Naive thymus-derived CD8-positive, alpha-beta T cell (primary cell): ENCODE measurements at places on chromosomes 2 and 18.

GRCh38 chr2:109513749-109514588, 99.8 kb downstream of the SEPTIN10 start:
- no peaks in the 10 kb centered on the region for H3K36me3 ChIP-seq
- no peak for DNase-seq
- H3K4me1 ChIP-seq: peaks cover 6% of the 10 kb centered on the region
- no peaks in the 10 kb centered on the region for H3K27me3 ChIP-seq
- H3K27ac ChIP-seq: no peak overlapping the region

DNA sequence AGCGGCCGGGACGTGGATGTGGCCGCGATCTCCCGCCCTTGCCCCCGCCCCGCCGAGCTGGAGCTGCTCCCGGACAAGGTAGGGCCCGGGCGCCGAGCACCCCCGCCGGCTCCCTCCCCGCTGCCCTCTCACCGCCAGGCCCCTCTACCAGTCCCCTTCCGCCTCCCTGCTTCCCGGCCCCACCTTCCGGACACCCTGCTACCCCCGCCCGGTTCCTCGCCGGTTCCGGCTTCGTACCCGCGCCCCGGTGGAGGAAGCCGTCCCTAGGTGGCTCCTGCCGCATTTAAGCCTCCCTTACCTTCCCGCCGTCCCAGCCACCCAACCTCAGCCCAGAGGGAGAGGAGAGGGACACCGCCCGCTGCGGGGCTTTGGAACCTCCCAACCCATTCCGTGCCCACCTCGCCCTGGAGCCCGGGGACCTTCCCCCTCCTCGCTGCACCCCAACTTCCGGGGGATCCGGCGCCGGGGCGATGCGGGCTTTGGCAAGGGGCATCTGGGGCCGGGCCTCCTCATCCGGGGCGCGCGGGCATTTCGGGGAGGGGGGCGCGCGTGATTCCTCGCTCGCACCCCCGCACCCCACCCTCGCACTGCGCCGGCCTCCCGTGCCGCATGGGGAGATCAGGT, 475 bp downstream of the B3GNT2 start:
- H3K4me3 ChIP-seq: peak overlapping the region; percentile 96
- H3K36me3 ChIP-seq: no peaks in the 10 kb centered on the region
- H3K4me1 ChIP-seq: peaks cover 32% of the 10 kb centered on the region
- peak overlapping the region; percentile 91 for H3K27ac ChIP-seq
- no peaks in the 10 kb centered on the region for H3K27me3 ChIP-seq

GRCh38 chr2:226902041-226902966, 66.5 kb downstream of the RHBDD1 start:
- H3K36me3 ChIP-seq: peaks cover 16% of the 10 kb centered on the region
- no peak overlapping the region for H3K4me3 ChIP-seq
- no peak overlapping the region for H3K27ac ChIP-seq
- no peaks in the 10 kb centered on the region for H3K27me3 ChIP-seq
- DNase-seq: no peak

DNA sequence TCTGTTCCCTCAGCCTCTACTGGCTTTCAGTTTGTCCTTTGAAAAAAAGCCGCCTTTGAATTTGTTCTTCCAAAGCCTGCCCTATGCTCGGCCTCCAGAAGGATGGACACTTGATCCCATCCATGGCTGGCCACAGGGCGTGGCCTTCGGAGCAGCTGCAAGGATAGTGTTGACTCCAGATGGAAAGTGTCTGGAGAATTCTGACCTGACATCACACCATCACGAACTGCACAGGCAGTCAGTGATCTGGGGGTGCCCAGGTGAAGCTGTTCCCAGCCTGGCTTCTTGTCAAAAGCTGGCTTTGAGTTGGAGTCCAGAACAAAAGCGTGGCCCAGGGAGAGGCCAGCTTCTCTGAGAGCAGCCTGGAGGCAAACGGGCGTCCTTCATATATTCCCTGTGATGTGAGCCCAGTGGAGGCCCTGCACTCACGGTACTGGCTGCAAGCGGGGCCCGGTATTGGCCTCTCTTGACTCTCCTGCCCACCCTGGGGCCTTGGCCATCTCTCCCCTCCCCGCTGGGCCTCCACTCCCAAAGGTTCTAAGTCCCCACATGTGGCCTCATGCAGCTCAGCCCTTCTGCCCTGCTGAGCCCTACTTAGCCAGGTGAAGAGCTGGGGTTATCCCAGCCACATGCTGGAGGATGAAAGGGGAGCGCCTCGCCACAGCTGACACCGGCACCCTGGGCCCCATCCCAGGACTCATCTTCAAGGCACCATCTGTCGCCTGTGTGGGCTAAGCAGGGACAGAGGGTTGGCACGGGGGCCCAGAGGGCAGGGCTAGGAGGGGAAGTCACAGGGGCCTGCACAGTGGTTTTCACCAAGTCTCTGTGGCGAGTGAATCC, 20.4 kb upstream of the ATOH8 start:
- H3K27me3 ChIP-seq: peaks cover 2% of the 10 kb centered on the region
- H3K36me3 ChIP-seq: no peaks in the 10 kb centered on the region
- H3K4me1 ChIP-seq: peaks cover 3% of the 10 kb centered on the region
- H3K4me3 ChIP-seq: no peak overlapping the region
- peak overlapping the region; percentile 56 for H3K27ac ChIP-seq
- DNase-seq: no peak

- no peaks in the 10 kb centered on the region for H3K27me3 ChIP-seq
- H3K4me1 ChIP-seq: no peaks in the 10 kb centered on the region
- H3K4me3 ChIP-seq: no peak overlapping the region
- DNase-seq: no peak
These were observed 763.4 kb upstream of the NRXN1 start for GRCh38 chr2:51795248-51795888.

DNA sequence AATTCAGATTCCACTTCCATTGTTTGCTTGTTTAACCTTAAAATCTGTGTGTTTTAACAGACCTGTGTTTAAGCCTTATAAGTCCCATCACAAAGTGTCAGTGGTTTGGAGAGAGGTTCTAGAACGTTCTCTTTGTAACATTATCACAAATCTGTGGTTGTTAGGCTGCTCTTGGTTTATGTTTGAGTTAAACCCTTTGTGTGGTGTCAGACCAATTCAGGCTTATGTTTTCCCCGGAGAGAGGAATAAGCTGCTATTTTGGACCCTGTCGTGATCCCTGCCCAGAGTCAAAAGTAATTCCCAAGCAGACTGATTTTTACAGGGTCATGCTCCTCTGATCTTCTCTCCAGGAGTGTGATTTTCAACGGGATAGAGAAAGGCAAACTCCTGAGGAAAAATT, 43.8 kb upstream of the LTBP1 start:
- DNase-seq: no peak
- no peak overlapping the region for H3K4me3 ChIP-seq
- H3K36me3 ChIP-seq: no peaks in the 10 kb centered on the region
- H3K27ac ChIP-seq: no peak overlapping the region
- peaks cover 23% of the 10 kb centered on the region for H3K27me3 ChIP-seq
- H3K4me1 ChIP-seq: no peaks in the 10 kb centered on the region

- DNase-seq: no peak
- no peak overlapping the region for H3K27ac ChIP-seq
- no peaks in the 10 kb centered on the region for H3K27me3 ChIP-seq
- H3K36me3 ChIP-seq: no peaks in the 10 kb centered on the region
- H3K4me1 ChIP-seq: no peaks in the 10 kb centered on the region
These were observed 271.6 kb upstream of the SETBP1 start for GRCh38 chr18:44409071-44409470.

GRCh38 chr2:174623690-174624089, 26.1 kb upstream of the WIPF1 start:
- peaks cover 4% of the 10 kb centered on the region for H3K36me3 ChIP-seq
- peaks cover 83% of the 10 kb centered on the region for H3K4me1 ChIP-seq
- DNase-seq: no peak
- H3K27ac ChIP-seq: no peak overlapping the region
- H3K4me3 ChIP-seq: no peak overlapping the region
- H3K27me3 ChIP-seq: no peaks in the 10 kb centered on the region
